ENCODE measurements at places on chromosomes 3 and 15.

DNA sequence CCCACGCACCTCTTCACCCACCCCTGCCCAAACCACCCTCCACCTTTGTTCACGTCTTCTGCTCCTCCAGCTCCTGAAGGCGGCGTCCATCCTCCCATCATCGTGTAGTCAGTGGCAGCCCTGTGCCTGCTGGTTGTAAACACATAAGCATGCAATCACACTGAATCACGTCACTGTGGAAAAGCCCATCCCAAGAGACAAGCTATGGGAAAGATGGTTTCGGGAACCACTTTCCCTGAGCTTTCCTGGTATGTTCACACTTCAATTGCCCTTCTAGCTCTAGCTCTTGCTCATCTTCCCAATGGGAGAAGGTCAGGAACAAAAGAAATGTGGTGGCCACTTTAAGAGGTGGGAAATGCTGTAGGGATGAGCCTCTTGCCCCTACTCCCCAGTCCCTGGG is 14.4 kb upstream of the GOLGA8J start:
- DNase-seq: no peak

GRCh38 chr15:85489773-85490493 is 109.5 kb downstream of the AKAP13 start:
- DNase-seq: no peak

GRCh38 chr3:144381607-144382006 is 410.0 kb downstream of the DIPK2A start:
- DNase-seq: no peak

GRCh38 chr3:36823806-36824205 is 59.5 kb upstream of the DCLK3 start:
- DNase-seq: no peak

DNA sequence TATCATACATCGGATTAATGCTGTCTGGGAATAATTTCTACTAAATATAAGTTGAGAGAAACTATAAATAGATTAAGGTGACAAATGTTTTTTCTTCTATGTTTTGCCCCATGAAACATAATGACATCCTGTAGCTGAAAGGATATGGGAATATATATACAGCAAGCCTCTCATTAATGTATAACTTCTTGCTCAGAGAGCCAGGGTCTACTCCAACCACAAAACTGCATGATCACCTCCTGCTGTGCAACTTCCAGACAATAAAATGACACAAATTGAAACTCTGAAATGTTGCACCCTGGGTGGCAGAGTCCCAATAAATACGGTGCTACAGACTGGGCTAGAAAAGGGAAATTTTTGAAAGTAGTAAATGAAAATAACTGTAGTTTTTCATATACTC is 571.9 kb upstream of the CBLB start:
- no peak for DNase-seq

DNA sequence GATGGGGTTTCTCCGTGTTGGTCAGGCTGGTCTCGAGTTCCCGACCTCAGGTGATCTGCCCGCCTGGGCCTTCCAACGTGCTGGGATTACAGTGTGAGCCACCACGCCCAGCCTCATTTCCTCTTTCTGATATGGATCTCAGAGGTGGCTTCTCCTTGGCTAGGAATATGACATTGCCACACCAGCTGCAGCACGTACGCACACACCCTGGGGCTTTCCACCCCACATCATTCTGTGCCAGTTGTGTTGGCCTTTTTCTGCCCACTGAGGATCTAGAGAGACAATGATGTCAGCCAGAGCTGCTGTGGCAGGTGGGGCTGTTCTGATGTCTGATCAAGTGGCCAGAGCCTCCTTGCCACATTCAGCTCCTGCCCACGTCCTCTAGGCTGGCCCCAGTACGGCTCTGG is 29.0 kb downstream of the TMEM45A start:
- no peak for DNase-seq

- no peak for DNase-seq
These were observed 66.7 kb upstream of the NANOGP8 start for GRCh38 chr15:35151782-35152181.

GRCh38 chr3:65485826-65486469 is 552.8 kb downstream of the MAGI1 start:
- DNase-seq: no peak

DNA sequence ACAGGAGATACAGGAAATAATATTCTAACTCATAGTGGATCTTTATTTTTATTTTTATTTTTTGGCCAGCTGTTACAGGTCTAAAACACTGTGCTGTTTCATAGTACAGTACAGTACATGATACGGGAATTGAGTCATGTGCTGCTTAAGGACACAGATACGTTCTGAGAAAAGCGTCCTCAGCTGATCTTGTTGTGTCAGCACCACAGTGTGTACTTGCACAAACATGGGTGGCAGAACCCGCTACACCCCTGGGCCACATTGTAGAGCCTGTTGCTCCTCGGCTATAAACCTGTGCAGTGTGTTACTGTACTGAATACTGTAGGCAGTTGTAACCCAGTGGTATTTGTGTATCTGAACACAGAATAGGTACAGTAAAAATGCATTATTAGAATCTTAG is 183.4 kb downstream of the OR4M2 start:
- DNase-seq: no peak

DNA sequence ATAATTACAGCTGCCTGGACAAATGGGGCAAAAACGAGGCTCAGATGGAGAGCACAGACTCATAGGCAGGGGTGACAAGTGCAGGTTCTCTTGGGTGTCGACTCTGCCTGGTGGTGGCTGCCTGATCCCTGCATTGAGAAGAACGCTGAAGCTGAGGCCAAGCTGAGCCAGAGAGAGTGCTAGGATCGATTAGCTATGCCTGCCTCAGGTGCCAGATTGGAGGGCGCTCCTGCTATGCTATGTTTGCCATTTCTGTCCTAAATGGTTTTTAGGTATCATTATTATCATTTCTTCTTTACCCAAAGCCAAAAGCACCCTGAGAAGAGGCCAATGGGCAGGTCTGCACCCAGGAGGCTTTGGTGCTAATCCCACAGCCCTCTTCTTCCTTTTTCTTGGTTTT is 53.9 kb upstream of the SLC6A11 start:
- DNase-seq: no peak
